Inflammatory macrophage (primary cell): ENCODE measurements at places on chromosomes 5 and 9.
A peak's percentile ranks its signal among the peaks of the same experiment; 100 is the strongest.

DNA sequence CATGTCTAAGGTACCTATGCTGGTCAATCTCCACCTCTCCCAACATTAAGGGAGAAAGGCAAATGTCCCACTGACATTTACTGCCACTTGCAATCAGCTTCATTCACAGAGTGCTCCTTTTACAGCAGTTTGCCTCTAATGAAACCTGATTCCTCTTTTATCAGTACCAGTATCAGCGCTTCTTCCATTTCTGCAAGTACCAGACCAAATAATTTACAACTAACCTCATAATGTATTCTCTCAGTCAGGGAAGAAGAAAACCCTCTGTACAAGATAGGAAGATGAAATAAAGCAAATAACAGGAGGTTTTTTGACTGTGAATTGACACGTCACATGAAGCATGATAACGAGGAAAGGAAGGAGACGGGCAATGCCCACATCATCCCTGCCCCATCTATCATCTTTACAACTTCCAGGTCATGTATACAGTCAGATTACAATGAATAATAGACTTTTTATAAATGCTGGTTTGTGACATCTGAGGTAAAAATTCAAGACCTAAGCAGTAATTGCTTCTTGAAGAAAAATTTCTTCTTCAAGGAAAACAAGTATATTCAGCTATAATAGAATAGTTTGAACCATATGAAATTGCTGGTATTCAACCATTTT lies 21.9 kb downstream of the ABITRAM start:
- no peak for DNase-seq

- DNase-seq = peak; percentile 43
These were observed 1.2 kb downstream of the MIER3 start for GRCh38 chr5:56950626-56951125.

DNA sequence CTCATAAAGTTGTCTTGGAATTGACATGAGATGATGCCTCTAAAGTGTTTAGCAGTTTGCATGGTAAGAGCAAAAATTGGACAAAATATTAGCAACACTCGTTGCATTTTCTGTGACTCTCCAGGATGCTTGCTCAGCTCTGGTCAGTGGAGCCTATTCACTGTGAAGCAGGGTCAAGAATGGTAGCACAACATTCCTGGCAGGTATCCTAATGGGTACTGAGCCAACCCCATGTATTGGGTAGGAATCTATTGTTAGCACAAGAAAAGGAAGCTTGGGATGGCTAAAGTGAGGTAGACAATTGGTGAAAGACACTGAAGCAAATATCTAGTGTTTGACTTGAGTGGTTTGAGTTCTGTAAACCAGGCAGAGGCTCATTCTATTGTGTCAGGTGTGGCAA lies 10.4 kb upstream of the ACTBL2 start:
- DNase-seq = no peak

- DNase-seq = no peak
These were observed 71.5 kb downstream of the MACROH2A1 start for GRCh38 chr5:135327429-135328127.

DNA sequence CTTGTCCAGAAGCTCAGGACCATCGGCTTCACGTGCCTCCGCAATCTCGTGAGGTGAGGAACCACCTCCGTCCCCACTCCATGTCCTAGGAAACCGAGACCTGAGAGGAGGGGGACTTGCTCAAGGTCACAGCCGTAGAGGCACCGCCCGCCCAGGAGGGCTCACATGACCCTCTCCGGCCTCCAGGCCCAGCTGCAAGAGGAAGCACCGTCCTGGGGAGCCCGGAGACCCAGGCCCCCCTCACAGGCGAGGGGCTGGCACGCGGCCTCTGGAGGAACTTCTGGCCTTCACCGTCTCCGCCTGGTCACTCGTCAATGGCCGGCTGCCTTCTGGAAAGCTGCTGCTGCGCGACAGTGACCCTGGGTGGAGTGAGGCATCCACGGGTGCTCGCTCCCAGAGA lies 24.2 kb downstream of the FAM78A start:
- peak; percentile 40 for DNase-seq

DNA sequence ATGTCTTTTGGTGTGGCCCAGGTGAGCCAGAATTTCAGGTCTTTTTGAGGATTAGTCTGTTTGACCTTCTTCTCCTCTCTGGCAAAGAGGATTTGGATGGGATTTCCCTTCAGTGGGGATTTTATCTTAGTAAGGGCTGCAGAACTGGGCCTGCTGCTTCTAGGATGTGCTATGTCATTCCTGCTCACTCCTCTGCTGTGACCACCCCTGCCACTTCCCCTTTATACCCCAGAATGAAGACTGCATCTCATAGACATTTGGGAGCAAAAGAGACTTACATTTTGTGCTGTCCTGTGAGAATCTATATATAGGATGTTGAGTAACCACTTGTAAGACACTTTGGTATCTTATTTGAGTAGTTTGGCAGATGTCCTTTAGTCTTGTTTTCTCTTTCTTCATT lies 76.2 kb downstream of the ARHGAP26 start:
- peak; percentile 71 for DNase-seq

DNA sequence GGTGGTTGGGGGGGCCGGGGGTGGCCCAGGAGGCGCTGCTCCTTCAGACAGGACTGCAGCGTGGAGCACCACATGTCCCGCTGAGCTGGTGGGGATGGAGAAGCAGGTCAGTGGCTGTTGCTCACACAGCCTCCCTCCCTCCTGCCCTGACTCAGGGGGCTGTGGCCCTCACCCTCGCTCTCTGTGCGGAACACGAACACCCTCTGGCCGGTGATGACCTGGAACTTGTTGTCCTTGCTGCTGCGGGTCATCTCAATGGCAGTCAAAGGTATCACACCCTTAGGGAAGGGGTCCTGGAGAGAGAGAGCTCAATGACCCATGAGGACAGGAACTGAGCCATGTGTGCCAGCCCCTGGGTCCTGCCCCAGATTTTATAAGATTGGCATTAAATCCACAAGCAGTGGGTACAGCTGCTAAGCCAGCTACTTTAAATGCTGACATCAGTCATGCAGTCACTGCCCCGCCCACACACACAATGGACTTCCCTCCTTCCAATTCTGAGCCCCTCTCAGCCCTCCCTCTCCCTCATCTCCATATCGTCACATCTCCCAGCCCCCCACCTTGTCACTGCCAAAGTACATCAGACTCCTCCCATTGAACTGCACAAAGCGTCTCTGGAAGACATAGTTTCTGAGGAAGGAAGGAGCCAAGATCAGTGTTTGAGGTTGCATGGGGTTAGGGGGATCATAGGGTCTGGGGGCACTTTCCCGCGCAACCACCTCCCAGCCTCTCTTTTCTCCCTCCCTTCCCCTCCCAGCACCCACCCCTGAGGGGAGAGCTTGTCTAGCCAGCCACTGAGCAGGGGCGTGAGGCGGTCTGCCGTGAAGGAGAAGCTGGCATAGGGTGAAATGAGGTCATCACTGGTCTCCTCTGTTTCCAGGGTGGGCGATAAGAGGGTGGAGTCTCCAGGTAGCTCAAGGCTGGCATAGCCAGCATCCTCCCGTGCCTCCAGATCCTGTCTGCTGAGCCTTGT lies 8.9 kb downstream of the ARAP3 start:
- no peak for DNase-seq

DNA sequence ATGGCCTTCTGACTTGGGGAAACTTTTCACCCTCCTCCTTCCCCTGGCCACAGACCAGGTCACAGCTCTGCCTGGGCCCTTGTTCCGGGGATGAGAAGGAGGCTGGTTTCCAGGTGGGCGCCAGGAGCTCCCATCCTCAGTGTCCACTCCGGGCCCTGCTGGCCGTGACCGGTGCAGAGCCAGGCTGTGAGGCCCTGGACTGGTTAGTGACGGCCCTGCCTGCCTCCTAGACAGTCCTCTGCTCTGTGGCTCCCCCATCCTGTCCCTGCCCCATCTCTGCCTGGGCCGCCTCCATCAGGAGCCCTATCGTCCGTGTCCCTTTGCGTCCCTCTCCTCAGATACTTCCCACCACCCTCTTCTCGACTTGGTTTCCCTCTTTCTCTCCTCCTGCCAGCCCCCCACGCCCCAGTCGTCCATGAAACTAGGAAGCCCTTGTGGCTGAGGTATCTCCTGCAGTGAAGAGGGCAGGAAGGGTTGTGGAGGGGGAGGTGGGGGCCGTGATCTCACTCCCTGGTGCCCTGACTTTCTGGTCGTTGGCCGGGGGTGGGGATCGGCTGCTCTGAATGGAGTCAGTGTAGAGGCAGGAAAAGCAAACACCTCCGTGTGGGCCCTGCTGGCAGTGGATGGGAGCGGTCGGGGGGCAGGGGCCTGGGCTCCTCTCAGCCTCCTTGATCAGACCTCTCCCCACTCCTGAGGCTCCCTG lies 15.4 kb upstream of the CERCAM start:
- DNase-seq = no peak

- no peak for DNase-seq
These were observed 131.1 kb upstream of the ZNF462 start for GRCh38 chr9:106731910-106732309.

DNA sequence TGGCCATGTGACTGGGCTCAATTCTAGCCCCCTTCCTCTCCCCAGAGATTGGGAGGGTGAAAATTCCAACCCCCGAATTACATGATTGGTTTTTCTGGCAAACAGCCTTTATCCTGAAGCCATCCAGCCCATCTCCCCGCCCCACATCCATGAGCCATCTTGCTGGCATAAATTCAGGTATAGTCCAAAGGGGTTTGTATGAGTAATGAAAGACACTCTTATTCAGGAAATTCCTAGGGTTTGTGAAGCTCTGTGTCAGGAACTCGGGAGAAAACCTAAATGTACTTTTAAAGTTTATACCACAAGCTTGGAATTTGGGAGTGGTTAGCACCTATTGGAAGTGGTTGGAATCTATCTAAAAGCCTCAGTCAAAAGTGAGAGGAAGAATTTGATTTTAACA lies 80.6 kb upstream of the SIMC1 start:
- DNase-seq = no peak

GRCh38 chr9:129400971-129401622 lies 219.8 kb downstream of the C9orf50 start:
- no peak for DNase-seq

DNA sequence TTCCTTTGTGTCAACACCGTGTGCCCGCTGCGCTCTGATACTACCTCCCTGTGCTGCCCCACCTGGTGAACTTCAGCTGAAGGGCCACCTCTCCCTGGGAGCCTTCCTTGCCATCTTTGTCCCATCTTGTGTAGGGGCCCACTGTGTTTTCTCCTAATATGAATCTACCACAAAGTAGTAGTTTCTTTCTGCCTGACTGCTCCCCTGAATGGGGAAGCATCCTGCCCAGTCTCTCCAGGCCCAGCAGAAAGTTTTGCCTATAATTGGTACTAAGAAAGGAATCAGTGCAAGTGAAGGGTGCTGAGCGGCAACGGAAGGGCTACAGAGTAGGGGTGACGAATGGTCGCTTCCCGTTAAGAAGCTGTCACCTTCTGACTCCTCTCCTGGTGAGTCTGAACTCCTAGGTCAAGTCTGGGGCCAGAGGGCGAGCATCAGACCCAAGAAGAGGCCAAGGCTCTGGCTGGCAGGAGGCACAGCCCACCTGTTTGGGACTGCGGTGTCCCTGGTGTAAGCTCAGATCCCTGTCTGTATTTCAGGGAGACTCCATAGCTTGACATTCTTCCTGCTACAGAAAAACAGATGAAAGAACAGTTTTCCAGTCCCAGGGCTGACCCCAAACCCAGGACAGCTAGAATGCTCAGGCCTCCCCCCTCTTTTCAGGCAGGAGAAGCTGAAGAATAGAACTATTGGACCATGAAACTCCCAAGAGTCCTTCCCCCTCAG lies 24.1 kb downstream of the WWC1 start:
- DNase-seq = no peak

GRCh38 chr9:136564379-136564988 lies 18.6 kb upstream of the NOTCH1 start:
- peak; percentile 99 for DNase-seq

DNA sequence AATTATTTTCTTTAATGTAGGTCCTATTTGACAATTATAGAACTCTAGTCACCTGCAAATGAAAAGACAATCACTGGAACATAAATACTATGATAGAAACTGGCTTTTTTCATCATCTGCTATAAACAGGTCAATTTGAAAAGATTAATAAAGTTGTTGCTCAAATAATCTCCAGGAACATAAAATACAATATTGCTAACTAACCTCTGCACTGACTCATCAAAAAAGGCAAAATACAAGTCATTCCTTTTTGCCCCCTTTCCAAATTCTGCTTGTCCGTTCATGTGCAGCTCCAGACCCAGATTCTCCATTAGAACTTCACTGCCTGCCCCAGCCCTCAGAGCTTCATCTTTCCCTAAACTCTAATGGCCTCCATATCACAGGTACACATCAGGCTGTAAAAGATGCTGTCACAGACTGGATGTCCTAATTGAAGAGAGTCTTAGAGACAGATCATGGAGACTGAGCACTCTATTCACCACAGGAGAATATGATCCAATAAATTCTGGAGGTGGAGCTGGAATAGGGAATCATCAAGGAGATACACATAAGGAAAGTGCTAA lies 1.6 kb downstream of the DCTN4 start:
- DNase-seq = peak; percentile 1

DNA sequence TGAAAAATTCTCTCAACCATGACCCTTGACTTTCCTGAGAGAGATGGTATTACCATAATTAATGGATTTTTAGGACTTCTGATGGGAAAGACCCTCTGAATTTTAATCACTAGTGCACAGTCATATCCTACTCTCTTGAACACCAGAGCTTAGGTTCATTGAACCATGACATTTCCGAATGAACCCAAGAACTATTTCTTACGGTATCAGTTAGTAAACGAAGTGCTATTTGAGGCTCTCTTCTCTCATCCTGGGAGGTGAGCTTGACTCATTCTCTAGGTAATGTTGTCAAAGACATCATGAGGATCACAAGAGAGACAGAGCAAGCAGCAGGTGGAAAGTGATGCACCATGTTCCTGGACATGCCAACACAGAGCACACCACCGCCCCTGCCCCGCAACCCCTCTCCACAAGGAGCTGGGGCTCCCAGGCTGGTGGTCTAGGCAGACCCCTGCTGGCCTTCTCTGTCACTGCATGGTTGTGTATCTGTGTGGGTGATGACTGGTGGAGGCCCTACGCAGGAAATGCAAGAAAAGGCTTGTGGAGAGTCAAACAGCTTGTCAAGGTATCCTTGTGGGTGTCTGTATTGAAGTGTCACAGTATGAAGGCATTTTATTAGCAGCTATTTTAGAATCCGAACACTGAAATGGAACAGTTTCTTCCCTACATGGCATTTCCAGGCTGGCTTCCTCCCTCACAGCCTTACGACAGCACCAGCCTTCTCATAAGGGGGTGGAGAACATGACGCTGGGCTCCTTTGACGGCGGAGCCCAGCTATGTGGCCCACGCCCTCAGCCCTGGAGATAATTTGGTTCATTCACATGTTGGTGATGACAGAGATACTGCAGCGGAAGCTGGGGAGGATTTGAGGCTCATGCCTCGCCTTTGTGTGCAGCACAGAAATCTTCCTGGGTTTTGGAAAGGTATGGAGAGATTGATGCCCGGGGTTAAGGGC lies 297.6 kb downstream of the NTRK2 start:
- no peak for DNase-seq

DNA sequence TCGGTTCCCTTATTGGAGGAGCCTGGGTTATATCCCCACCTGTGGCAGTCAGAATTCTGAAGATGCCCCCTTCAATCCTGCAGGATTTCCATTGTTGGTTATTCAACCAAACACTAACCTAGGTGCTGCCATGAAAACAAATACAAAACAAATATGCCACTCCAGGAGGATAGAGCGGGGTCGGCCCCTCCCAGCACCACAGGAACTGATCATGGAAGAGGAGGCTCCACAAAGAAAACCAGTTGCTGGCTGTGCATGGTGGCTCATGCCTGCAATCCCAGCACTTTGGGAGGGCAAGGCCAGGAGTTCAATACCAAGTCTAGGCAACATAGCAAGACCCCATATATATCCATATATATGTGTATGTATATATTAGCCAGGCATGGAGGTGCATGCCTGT lies 13.2 kb upstream of the ADGRD2 start:
- DNase-seq = no peak
